ENCODE measurements at places on chromosomes 3 and 15.

- no peak for DNase-seq
Measured at GRCh38 chr3:194035406-194036138, 100.4 kb upstream of the HES1 start.

DNA sequence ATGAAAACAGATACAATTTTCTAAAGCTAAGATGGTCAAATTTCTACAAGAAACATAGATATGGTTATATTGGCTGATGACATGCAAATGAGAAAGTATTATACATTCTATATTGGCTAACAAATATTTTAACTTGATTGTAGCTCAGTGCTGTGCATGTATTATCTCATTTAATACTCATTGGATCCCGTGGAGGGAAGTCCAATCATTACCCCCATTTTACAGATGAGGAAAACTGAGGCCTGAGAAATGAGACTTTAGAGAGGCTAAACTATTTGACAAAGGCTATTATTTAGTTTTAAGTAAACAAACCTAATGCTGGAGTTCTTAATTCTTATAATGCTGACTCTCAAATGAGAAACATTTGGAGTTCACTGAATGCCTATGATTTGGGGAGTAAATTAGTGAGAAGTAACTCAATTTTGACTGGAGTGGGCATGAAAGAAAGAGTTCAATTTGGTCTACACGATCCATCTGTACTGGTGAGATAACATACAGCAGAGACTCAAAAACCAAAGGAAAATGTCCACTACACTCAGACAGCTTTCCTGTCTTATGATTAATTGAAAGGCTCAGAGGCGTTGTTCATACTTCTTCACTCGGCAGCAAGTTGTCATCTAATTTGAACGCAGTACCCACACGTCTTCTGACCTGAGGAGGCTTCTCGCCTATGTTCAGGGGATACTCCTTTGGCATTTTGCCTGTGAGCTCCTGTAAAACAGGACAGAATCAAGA, 72.2 kb upstream of the LMOD3 start:
- no peak for DNase-seq

DNA sequence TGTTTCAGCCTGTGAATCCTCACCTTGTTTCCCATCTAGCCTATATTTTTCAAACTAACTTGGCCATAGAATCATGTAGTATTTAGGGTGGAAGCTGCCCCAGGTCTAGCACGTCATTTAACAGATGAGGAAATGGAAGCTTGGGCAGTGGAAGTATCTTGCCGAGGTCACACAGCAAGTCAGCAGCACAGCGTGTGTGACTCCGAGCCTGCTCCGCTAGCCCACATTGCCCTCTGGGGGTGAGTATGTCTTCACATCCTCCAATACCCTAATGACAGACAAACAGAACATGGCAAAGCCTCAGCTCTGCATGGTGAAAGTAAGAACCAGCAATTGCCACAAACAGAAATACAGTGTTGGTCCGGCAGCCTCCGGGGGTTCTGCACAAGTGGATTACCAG, 2.2 kb upstream of the CCR5 start:
- peak; percentile 75 for DNase-seq

DNA sequence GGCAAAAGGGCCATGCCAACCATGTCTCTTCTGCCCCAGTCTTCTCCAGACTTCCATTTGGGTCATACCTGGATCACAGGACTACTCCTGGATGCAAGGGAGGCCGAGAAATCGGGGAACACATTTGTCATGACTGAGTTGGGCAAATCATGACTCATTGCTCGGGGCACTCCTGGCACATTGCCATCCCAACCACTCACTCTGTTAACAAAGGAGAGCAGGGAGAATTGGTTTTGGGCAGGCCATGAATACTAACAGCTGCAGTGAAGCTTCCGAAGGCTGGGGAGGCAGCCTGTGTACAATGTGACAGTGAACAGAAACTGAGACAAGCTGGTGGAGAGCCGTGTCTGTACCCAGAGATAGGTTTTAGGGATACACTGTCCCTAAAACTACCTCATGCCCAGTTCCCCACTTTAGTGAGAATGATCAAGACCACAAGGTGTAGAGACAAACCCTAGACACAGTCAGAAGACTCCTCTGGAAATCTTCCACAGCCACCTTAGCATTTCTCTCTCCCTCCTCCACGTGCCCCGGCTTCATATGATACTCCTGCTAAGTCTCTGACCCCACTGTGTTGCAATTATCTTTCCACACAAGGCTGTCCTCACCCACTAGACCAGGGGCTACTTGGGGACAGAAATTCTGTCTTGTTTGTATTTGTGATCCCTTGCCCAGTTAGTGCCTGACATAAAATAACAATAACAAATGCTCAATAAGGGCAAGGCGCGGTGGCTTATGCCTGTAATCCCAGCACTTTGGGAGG, 10.5 kb upstream of the BUB1B start:
- no peak for DNase-seq
